ENCODE measurements at places on chromosomes 7 and 10.

DNA sequence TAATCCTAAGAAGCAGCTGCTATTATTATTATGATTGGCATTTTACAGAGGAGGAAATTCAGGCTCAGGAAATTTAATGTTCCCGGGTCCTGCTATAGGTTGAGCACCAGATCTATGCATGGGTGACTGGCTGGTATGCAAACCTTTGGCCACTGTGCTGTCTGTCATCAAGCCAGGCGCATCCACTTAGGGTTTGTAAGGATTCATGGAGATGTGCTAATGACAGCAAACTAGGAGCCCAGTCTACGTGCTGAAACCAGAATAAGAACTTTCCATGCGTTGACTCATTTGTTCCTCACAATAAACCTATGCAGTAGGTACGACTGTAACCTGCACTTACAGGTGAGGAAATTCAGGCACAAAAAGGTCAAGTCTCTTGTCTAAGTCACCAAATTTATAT, 64.5 kb upstream of the ZMIZ1 start:
- DNase-seq, result no peak

DNA sequence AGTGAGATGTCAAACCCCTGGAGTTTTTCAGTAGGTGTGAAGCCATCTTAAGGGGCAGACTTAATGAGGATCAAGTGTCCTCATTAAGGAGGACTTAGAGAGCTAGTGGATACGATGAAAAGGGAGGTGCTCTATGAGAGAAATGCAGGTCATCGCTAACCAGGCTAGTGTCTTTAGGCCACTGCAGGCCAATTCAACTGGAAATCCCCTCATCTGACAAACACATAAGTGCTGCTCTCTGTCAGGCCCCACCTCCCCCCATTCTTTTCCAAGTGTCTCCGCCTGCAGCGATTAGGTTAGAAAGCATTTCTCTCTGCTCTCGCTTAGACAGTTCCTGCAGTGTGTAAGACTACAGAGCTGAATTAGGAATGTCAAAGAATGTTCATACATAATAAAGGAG, 33.7 kb downstream of the RBM28 start:
- no peak for DNase-seq

DNA sequence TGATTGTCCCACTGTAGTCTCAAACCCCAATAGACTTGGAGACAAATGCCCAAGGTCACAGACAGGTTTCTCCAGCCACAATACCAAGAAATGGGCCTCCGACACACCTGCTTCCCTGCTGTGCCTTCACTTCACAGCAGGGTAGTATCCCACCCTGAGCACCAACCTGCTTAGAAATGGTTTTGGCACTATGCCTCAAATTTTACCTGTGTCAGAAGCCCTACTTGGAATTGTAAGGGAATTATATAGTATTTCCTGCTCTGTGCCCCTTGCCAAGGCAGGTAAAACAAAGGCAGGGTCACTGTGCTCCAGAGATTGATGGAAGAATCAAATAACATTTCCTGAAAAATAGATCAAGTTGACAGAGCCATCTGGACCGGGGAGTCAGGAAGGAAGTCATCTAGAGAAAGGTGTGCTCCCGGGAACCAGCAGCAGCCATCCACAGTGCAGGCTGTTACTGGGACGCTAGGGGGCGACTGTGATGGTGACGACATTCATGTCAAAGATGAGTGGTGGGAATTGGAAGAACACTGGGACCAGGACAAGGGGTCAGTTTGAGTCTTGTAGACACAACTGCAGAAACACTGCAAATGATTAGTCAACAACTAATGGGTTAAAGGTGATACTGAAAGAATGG, 117.8 kb upstream of the AKR1E2 start:
- no peak for DNase-seq

DNA sequence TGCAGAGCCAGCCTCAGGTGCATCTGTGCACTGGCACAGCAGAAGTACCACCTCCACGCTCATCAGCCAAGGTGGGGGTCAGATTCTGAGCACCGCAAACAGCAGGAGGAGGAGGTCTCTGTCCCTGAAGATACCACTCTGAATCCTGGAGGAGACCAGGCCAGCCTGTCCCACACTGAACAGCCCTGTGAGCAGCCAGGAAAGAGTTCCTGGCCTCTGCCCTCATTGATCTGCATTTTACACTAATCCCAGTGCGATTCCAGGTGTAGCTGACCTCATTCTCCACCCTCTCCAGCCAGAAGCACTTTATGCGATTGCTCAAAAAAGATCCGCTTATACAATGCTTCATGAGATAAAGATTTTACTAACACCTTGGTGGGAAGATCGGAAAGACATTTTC, 99.1 kb upstream of the CACUL1 start:
- no peak for DNase-seq

DNA sequence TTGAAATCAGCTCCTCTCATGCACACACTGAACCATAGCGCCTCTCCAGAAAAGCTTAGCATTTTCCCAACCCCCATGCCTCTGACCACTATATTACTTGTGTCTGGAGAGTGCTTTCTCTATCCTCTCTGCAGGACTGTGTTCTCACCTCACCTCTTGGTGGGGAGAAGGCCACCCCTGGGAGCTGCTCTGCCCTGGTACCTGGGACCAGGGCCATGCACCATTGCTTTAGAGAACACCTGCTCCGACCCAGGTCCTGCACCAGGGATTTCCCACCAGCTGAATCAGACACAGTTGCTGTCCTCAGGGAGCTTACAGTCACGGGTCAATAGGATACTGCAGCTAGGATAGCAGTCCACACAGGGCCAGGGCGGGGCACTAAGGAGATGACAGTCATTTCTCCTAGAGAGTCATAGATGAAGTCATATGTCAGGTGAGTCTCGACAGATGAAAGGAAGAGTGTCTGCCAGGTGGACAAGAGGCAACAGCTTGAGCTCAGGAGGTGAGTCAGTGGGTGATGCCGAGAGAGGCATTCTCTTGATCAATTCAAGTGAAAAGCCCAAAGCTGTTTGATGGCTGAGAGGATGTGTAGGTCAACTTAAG, 619 bp upstream of the LMTK2 start:
- DNase-seq, result no peak

GRCh38 chr7:29120955-29121354, 25.4 kb downstream of the CPVL start:
- DNase-seq, result no peak

DNA sequence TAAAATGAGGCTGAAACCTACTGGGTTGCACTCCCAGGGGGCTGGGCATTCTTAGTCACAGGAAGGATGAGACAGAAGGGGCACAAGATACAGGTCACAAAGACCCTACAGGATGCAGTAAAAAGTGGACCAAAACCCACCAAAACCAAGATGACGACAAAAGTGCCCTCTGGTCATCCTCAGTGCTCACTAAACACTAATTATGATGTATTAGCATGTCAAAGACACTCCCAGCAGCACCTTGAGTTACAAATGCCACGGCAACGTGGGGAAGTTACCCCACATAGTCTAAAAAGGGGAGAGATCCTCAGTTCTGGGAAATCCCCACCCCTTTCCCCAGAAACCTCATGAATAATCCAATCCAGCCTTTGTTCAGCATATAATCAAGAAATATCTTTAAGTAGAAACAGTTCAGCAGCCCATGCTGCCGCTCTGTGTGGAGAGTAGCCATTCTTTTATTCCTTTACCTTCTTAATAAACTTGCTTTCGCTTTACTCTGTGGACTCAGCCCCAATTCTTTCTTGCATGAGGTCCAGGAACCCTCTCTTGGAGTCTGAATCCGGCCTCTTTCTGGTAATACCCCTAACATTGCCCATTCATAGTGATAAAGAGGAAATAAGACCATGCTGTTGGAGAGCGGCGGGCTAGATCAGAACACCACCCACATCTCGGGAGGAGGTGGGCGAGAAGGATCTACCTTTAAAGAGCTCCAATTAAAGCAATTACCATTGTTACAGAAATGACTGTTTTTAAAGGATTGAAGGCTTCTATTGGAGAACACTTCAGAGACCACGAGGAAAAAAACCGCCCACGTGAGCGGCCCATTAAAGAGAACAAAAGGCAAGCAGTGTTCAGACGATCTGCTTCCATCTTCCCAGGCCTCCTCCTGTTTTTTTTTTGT, 170.9 kb downstream of the USP6NL start:
- no peak for DNase-seq

DNA sequence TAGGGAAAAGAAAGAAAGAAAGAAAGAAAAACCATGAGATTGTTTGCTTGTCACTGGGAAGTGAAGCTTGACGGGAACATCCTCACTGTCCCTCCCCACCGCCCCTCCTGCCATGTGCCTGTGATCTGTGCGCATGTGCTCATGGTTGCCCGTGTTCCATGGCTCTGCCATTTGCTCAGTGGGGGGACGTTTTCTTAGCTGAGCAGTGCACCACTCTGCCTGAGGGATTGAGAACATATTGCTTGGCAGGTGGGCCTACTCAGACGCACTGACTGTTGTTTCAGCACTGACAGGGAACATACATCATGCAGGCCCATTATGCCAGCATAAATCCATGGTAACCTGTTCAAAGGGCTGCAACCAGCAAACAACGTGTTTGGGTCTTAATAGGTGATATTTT, 747.9 kb upstream of the GALNT17 start:
- peak; percentile 99 for DNase-seq

DNA sequence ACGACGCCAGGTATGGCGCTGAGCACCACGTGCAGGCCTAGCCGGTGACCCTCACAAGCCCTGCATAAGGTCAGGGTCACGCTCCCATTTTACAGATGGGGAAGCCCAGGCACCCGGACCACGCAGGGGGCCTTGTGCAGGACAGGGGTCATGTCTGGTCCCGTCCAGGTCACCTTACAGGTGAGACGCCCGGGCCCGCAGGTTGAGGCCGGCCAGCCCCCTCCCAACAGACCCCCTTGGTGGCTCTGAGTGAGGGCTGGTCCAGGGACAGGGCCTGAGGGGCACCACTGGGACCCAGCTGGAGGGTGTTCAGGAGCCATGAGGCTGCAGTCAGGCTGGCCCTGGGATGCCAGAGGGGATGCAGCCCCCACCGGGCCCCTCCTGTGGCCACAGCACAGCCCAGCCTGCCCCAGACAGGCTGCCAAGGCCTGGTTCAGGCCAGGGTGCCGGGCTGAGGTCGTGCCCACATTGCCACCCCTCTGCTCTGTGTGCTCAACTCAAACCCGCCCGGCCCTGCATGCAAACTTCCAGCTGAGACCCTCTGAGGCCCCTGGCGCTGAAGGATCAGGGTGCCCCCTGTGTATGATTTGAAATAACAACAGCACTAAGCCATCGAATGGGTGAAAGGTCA, 69.0 kb downstream of the PWWP2B start:
- DNase-seq, result no peak

- DNase-seq, result no peak
Observed at GRCh38 chr10:117275121-117275520, 34.2 kb downstream of the SLC18A2 start.

DNA sequence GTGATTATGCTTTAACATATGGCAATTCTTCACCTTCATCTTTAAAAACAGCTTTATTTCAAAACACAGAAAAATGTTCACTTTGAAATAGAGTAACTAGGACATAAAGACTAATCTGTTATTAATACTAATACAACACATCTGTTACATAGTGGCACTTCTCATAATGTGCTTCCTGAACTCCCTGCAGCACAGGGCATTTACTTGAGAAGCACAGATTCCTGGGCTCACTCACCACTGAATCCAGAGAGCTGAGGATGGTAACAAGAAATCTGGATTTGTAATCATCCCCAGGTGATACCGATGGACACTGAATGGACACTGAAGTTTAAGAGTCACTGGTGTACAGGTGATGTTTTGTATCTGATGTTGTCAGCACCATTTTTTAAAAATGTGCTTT, 96.1 kb downstream of the COL28A1 start:
- no peak for DNase-seq

- no peak for DNase-seq
Observed at GRCh38 chr10:72097448-72098300, 9.3 kb upstream of the SPOCK2 start.

DNA sequence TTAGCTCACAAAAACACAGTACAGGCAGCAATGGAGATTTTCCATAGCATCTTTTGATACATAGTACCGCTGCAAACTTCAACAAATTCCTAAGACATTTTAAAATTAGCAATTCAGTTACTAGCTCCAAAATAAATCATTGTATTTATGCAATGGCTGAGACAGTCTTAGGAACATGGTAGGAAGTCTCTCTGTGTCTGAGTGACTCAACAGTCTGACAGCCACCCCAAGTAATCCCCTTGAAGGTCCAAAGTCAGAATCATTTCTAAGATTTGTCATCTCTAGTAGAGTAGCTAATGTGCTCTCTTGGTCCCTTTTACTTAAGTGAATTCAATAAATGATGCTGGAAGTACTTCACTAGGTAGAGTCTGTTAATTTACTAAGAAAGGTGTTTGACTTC, 93.8 kb upstream of the NOBOX start:
- DNase-seq, result no peak

DNA sequence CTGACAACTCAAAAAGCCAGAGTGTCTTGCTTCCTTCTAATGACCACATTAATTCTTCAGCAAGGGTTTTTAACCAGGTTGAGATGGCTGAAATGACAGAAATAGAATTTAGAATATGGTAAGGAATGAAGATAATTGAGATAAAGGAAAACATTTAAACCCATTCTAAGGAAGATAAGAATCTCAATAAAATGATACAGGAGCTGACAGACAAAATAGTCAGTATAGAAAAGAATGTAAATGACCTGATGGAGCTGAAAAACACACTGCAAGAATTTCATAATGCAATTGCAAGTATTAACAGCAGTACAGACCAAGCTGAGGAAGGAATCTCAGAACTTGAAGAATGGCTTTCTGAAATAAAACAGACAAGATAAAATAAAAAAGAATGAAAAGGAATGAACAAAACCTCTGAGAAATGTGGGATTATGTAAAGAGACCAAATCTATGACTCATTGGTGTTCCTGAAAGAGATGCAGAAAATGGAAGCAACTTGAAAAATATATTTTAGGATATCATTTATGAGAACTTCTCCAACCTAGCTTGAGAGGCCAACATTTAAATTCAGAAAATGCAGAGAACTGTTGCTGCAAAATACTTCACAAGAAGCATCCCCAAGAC, 87.1 kb downstream of the SAMD9 start:
- DNase-seq, result no peak

GRCh38 chr10:5600908-5601307, 65.5 kb downstream of the ASB13 start:
- no peak for DNase-seq

DNA sequence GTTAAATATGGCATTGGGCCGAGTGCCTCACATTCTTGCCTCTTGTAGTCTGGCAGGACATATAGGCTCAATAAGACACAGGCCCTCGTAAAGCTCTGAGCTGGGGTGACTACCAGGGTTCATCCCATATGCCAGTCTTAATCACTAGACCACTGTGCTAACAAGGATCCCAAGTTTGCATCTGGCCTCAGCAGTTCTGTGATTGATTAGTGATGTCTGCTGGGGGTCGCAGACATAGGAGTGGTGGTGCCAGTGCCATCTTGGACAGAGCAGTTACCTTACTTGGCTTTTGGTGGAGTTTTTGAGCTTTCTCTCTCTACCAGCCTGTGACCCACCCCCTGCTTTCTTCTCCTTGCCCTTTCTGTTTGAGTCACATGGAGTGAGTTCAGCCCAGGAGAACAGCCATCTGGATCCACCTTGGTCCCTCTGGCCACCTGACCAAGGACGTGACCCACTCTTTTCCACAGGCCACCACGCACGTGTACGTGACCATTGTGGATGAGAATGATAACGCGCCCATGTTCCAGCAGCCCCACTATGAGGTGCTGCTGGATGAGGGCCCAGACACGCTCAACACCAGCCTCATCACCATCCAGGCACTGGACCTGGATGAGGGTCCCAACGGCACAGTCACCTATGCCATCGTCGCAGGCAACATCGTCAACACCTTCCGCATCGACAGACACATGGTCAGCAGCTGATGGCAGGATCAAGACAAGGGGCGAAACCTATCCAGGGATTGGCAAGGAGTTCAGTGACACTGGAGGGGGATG, 4.1 kb upstream of the VSIR start:
- DNase-seq, result no peak

GRCh38 chr7:132169730-132170129, 406.5 kb downstream of the PLXNA4 start:
- DNase-seq, result no peak
